NAMALWA (cell line): ENCODE measurements at places on chromosomes 6 and 20.

GRCh38 chr20:20341371-20341770 is 26.5 kb upstream of the INSM1 start:
- DNase-seq, result no peak

- no peak for DNase-seq
These were observed 259.4 kb upstream of the POU3F2 start for GRCh38 chr6:98574984-98575383.

DNA sequence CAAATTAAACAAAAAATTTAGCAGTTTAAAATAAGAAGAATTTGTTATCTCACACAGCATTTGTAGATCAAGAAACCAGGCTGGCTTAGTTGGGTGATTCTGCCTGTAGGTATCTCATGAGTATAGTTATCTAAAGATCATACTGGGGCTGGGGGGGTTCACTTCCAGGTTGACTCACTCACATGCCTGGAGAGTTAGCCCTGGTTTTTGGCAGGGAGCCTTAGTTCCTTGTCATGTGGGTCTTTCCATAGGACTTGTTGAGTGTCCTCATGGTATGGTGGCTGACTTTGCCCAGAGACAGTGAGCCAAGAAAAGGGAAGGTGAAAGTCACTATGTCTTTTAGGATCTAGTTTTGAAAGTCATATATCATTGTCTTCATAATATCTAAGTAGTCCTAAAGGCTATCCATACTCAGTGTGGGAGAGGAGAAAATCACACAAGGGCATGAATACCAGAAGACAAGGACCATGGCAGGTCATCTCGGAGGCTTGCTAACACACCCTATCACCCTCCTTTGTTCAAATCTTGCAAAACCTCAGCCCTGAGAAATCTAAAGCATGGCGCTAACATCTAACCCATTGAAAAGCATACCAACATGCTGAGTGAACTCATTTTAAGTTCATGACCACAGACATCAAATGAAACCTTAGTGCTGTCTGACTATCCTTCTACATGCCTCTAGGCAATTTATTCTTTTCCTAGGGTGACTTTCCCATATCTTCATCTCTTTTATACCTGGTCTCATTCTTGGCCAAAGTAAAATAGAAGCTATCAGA is 39.2 kb downstream of the CYP24A1 start:
- no peak for DNase-seq

DNA sequence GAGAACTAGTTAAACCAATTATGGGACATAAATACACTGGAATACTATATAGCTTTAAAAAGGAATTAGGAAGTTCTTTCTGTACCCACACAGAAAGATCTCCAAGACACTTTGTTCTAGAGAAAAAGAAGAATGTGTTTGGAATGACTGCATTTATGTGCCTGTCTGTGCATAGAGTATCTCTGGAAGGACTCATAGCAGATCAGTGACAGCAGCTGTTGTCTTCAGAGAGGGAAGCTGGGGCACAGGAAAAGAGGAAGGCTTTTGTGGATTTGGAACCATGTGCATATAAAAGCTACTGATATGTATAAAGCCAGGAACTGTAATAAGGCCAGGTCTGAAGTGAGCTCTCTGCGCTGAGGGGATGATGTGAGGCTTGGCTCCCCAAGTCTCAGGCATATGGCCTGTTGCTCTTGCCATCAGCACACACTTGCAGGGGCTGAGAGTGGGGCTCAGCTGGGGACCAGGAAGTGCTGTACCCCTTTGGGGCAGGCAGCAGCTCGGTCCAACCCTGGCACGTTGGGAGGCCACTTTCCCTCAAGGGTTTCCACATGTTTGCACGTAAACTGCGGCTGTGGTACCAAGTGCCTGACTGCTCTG is 31.8 kb upstream of the CCDC167 start:
- no peak for DNase-seq

DNA sequence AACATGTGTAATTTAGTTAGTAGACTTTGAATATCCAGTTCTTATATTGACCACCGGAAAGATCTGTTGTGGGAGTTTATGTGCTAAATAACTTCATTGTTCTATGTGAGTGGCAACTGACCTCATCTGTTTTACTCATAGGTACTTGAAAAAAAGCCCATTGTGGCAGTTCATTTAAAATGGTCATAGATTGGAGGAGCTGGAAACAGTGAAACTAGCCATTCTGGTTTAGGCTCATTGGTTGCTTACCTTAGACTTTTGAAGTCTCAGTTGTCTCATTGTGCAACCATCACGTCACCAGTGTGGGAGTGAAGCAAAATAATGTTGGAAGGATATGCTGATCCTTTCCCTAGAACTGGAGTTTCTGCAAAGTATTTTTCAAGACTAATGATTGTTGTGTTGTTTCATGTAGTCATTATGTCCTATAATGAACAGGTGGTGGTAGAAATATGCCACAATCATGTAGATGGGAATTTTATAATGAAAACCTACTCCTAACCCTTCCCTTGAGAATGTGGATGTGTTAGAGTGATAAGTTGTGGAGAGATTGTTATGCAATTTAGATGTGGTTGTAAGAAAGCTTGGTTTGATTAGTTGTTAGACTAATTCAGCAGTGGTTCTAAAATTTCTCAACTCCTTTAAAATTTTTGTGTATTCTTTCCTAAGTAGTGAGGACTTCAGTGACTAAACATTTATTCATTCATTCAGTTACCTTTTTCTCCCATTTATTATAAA is 18.3 kb downstream of the DSP start:
- no peak for DNase-seq

DNA sequence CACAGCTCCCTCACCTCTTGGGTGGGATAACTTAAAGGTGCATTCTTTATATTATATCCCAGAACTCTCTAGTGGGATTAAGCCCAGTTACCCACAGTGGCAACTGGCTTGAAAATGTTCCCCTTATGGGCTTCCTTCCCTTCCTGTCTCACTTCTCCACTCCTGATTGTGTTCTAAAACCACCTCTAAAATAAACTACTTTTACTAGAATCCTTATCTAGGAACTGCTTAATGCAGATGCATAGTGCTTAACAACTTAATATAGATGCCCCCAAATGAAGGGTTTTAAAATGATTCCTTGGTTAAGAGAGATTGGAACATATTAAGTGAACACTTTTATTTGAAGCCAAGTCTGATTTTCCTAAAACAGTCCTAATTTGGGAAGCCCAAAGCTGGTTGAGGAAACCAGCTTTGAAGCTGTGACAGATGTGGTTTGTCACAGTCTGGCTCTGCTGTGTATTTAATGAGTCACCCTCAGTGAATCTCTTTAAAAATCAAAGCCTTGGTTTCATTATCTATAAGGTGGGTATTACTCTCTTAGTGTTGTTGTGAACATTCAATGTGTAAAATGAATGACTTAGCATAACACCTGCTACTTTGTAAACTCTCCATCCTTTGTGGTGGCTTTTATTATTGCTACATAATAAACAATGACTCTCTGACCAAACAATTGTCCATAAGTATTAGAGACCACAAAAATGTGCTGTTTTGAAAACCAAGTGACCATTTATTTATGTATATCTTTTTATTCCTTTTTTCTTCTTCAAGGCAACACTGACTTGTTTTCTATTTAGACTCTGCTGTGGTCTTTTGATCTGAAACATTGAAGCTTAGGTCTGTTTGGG is 24.4 kb downstream of the PLCB1 start:
- no peak for DNase-seq

GRCh38 chr6:153125032-153125431 is 6.0 kb downstream of the RGS17 start:
- DNase-seq, result no peak

DNA sequence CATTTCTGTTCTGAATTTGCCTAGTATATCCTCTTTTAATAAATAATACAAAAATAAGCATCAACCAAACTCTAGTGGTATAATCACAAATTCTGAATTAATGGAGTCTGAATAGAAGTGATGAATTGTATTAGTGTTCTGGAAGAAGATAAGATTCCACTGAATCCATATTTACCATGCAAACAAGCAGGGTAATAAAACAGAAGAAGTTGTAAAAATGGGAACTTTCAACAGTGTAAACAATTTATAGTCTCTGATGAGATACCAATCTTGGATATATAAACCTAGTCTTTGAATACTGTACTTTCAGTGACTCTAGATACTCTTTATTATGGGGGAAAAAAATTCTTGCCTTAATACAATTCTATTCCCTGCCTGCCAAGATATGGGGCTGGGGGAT is 197.6 kb downstream of the KHDC1L start:
- no peak for DNase-seq

DNA sequence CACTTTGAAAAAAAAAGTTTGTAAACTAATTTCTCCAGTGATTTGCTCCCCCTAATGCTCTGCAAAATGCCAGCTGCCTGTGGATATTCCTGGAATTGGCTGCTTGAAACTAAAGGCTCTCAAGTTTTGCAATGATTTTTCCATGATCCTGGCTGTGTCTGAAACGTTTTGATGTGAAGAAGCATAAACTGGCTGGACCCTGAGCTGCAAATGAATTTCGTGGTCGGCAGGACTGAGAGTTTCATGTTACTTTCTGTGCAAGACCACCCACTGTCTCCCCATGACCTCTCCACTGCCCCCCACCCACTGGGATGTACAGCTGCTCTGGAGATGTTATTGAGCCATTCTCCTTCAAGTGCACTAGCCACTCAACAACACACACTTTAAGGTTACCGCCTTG is 171.3 kb upstream of the SSTR4 start:
- no peak for DNase-seq

DNA sequence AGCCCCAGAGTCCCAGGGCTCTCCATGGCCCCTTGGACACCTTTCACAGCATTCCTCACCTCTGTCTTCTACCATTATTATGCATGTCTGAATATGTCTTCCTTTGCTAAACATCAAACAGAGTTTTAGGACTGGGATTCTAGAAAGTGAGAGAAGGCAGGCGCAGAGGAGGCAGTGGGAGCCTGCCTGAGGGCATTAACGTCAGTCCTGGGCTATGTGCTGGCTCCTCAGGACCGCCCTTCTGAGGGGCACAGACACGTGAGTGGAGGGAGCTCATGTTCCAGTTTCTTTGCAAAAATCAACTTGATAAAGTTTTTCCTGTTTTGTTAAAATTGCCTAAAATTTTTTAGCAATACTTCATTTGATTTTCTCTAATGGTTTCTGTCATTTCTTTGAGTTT is 38.0 kb downstream of the C6orf15 start:
- DNase-seq, result no peak

GRCh38 chr6:151721671-151722070 is 85.8 kb upstream of the ESR1 start:
- no peak for DNase-seq

GRCh38 chr6:35461270-35461669 is 6.9 kb upstream of the RPL10A start:
- no peak for DNase-seq

DNA sequence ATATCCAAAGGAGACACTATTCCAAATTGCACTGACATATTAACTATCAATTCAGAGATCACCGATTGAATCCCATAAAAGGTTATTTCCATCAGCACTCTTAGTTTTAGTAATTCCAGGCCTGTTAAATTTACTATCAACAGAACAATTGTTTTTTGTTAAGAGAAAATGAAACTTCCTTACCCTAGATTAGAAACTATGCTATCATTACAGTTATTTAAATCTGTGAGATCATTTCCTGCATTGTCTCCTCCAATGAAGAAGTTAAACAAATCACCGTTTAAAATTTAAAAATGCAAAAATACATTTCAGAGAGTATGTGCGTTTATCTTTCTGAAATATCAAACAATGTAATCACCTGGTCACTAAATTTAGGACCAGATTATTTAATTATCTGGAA is 57.5 kb downstream of the HIVEP2 start:
- DNase-seq, result no peak

GRCh38 chr6:143441680-143442545 is 8.6 kb downstream of the ADAT2 start:
- DNase-seq, result no peak

DNA sequence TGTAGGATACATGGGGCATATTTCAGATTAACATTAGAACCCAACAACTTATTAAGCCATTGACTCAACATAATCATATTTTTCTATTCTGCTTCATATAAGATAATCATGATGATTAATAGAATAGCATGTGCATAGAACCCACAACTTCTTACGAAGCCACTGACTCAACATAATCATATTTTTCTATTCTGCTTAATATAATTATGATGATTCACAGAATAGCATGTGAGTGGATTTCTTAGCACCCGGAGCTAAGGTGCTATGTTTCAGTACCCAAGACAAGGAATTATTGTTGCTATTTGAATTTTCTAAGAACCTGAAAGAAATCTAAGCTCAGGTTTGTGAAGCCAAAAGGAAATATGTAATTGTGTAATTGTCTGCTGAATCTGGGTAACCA is 96.8 kb downstream of the TENT5A start:
- DNase-seq, result no peak

- no peak for DNase-seq
These were observed 8.4 kb downstream of the FOXS1 start for GRCh38 chr20:31836853-31837608.

GRCh38 chr6:17700421-17701416 is 6.0 kb downstream of the NUP153 start:
- DNase-seq, result no peak

DNA sequence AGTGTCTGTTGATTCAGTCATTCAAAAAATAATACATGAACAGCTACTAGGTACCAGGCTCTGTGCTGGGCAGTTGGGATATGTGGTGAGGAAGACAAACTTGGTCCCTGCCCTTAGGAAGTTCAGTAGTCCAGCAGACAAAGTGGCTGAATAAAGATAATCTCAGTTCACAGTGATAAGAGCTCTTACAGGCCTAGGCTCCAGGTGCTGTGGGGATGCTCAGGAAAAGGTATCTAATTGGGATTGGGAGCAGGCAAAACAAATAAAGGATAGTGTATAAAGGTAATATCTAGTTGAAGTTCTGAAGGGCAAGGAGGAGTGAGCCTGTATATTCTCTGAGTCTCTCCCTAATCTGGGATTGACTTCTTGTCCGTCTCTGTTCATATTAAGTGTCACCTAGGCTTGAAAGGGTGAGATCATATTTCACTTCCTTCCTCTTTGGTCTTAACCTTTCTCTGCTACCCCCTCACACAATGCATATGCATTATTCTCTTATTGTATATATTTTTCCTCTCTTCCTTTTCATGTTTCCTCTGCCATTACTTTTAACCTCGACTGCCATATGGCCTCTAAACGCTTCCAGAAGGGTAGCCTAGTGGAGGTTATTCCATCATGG is 13.5 kb downstream of the PTPN1 start:
- DNase-seq, result no peak

DNA sequence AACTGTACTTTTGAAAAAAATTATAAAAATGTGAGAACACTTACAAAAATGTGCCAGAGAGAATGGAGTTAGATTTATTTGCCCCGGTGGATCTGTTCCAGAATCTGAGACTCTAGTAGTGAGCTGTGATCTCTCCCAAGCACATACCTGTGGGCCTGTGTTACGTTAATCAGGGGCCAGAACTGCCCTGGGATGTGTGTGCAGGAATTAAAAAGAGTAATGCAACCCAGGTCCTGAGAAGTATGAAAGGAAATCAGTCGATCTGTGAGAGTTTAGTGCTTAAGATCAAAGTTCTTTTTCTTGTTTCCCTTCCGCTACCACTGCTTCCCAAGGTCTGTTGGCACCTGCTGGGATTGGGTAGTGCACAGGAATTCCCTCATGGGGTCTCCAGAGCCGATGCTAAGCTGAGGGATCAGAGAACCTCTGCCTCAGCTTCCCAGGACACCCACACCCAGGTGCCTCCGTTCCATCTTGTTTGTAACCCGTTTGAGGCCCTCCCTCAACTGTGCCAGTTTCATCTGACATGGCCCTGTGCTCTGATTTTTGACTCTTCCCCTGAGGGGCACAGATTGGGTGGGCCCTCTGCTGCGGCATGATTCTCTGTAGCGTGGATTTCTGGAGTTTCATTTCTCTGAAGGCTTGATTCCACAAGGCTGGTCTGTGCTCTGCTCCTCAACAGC is 87.7 kb downstream of the RREB1 start:
- no peak for DNase-seq

- DNase-seq, result no peak
These were observed 61.0 kb upstream of the SCGN start for GRCh38 chr6:25590986-25591385.

GRCh38 chr6:72414657-72415056 is 207.2 kb upstream of the KCNQ5 start:
- no peak for DNase-seq
